ENCODE measurements at places on chromosomes 16 and 17.

DNA sequence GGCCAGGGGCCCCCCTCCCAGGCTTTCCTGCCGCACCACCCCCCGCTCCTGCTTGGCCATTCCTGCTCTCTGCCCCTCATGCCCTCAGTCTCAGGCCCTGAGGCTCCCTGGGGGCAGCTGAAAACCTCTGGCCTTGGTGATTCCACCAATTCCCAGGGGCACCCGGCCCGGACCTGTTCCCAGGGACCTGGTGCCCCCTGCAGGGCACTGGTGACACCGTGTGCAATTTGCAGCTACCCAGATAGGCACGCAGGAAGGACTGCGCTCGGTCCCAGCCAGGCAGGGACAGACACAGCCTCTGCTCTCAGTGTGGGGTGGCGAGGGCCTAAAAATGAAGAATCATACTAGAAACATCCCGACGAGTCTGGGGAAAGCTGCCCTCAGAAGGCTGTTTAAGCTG lies 13.4 kb downstream of the WFDC1 start:
- no peak for DNase-seq

- no peak for DNase-seq
Observed at GRCh38 chr16:52308051-52308450, 238.9 kb downstream of the TOX3 start.

DNA sequence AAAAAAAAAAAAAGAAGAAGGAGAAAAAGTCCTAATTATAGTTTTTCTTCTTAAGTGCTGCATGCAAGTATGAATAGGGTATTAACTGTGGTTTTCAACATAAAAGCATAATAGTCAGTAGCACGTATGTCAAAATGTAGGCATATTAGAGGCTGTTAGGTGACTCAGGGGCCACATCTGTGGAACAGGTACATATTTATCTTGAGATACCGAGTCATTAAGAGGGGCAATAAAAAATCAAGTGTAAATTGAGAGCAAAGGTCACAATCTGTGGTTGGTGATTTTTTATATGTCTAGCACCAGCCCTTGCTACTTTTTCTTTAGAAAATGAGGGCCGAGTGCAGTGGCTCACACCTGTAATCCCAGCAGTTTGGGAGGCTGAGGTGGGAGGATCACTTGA lies 1113.8 kb upstream of the RBFOX1 start:
- no peak for DNase-seq

GRCh38 chr17:6160911-6161855 lies 91.0 kb downstream of the WSCD1 start:
- no peak for DNase-seq

DNA sequence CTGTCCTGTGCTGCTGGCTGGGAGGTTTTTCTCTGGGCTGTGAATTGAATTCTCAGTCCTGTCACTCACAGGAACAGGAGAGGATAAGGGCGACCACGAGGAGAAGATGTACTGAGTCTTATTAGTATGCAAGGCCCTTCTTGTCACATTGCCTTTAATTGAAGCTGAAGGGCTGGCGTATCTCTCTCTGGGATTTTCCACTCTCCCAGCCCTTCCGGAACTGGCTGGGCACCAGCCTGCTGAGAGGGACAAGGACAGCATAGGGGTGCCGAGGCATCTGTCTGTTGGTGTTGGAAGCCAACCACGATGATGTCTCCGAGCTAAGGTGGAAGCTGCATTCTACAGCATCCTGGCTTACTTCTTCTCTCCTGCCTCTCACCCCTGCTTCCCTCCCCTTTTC lies 33.2 kb downstream of the GPRC5B start:
- DNase-seq: no peak

GRCh38 chr17:72365857-72366414 lies 245.1 kb downstream of the SOX9 start:
- no peak for DNase-seq

- DNase-seq: no peak
Observed at GRCh38 chr16:12162151-12162985, 185.8 kb downstream of the SNX29 start.

DNA sequence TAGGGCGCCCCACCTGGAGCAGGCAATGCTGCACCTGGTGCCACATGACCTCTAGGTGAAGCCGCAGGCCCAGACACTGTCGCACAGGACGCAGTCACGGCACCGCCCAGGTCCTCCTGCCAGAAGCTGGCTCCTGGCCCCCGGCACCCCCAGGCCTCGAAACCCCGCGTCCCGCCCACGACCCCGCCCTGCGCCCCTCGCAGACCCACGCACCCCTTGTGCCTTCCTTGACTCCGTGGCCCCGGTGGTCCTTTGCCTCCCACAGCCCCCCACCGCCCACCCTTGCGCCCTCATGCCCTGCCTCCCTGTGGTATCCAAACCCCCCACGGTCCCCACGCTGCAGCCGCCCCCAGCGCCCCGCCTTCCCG lies 6.3 kb upstream of the C1QTNF8 start:
- DNase-seq: no peak

GRCh38 chr16:72664056-72664508 lies 383.8 kb downstream of the ZFHX3 start:
- no peak for DNase-seq

DNA sequence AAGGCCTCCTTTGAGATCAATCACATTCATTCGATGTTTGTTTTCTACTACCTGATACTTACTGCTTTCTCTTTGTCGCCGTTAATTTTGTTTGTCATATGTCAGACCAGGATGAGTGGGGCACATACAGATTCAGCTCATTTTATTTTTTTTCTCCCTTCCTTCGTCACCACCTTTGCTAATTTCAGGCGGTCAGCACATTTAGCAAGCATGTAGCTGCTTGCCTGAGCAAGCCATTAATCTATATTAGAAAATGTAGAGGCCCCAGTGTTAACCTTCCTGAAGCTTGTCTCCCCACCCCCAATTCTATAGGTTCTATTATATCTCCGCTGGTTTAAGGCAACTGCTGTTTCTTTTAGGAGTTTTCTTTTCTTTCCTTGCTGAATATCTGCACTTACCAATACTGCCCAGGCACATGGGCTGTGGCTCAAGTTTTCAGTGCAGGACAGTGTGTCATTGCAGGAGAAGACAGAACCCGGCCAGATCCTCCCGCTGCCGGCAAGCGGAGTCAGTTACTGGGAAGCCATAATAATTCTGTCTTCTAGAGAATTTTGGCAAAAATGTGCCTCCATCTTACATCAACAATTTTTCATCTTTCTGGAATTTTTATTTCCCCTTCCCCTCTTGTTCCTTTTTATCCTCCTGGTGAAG lies 714.3 kb downstream of the WWOX start:
- DNase-seq: no peak

- DNase-seq: no peak
Observed at GRCh38 chr16:2458887-2459646, 842 bp upstream of the TEDC2 start.

DNA sequence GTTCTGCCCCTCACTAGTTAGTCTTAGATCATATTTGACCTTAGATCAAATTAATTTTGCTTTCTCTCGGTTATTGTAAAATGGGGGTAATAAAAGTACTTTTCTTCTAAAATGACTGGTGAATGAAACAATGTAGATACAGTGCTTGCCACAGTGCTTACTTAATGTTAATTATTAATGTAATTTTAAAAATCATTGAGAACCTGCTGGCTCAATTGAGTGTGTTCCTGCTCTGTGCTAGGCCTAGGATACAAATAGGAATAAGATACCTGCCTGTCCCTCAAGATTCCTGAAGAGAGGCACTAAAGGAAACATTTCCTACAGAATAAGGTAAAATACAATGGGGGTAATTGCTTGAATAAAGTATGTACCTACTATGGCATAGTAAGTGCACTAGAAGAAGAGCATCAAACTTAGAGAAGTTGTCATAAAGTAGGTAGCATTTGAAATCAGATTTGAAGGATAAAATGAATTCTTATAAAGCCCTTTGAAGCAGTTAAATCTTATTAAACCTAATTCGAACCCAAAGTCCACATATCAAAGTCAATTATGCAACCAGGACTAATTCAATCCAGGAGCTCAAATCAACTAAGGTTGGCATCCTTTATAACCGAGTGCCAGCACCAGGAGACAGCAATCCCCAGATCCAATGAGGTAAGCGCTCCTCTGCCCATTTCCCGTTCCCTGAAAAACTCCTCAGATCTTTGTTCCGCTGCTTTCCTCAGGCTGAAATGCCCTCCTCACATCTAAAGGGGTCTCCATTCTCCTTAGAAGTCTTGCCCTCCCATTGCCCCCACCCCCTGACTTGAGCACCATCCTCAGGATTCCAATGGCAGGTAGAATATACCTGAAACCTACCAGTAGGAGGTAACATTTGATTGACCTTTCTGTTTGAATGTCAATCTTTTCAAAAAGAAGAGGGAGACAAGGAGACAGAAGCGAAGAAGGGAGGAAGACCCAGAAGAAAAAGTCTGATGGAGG lies 2.4 kb upstream of the MED13 start:
- DNase-seq: no peak

DNA sequence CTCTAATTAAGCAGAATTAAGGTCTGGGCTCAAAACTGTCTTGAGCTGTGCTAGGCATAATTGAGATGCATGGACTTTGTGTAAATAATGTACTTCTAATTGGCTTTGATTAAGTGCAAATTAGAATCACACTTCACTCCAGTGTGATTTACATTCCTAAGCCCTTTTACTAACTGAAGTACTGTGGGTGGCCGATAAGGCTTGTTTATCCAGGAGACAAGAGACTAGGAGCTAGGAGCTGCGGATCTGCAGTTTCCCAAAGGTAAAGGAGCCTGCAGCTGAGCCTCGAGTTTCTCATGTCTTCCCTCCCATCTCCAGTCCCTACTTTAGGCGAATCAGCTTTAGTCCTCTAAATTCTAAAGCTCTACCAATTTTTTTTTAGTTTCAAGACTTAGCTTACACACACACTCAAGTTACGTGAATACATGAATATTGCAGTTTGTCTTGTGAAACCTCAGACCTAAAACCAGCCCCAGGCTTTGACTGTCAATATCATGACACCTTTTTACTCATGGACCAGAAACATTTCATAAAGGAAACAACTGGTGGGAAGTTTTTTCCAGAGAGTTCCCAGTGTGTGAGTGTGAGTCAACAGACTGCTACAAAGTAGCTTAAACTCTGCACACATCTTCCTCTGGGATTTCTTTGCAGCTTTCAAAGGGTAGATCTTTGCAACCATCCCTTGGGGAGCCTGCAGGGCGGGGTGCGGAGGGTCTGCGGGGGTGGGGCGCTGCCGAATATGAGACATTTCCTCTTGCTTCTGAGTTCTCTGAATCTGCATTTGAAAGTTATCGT lies 113.9 kb upstream of the TBX2 start:
- no peak for DNase-seq

GRCh38 chr17:30274887-30275286 lies 16.9 kb downstream of the BLMH start:
- DNase-seq: no peak

DNA sequence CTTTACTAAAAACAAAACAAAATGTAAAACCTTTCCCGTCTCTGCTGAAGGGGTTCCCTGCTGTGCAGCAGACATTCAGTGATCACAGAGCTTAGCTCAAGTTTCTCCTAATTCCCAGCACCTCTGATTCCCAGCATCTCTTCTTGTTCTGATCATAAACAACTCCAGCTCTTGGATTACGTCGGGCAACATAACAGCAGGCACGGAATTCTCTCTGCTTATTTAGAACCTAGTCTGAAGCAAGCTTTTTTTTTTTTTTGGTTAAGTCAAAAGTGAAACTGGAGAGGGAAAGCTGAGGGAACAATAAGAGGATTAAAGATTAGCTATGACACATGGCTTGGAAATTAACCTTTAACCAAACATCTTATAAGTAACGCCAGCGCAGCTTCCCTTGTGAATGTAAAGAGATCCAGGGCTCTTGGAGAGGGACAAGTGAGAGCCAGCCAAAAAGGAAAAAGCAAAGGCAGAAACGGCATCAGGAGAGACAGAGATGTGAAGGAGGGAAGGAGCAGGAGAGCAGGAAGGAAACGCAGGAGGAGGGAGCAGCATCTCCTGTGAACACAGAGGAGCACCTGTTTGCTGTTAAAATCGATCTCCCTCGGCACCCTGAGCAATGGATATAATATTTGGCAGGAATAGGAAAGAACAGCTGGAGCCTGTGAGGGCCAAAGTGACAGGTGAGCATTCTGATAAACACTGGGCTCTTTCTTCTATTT lies at the start of gene BCO1:
Gene BCO1, plus strand, starts transcription at position 394 of the 716 bp plus-strand sequence. Its CDS starts 220 bp downstream, at position 614.
- DNase-seq: no peak

GRCh38 chr17:50949128-50949988 lies 83.2 kb upstream of the TOB1 start:
- DNase-seq: no peak

DNA sequence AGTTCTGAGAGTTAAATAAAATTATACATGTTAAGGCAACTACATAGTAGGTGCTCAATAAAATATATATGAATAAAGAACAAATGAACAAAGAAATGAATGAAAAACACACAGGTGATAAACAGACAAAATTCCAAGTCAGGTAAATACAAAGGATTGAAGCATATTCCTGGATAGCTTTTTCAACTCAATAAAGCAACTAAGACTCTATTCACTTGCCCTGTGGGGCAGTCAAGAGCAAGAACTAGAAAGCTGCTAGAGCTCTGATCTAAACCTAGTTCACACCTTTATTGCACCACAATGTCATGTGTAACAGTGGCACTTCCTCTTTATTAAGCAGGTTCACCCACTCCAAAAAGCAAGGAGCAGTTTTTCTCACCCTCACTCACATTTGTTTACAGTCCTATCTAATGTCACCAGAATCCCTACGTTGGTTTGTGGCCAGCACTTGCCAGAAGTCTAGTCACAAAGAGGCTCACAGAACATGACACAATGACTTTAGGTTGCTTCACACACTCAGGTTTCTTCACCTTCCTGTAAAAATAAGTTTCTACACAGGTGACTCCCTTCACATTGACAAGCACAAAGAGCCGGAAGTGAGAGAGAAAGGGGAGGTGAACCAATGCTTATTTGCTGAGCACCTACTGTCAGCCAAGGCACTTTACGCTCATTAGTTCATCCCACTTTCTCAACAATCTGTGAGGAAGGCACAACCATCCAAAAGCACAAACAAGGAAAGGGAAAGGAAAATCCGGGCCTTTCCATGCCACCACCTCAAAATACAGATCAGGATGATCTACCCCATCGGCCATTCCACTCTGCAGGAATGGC lies 70.8 kb downstream of the XPO6 start:
- DNase-seq: no peak

GRCh38 chr17:2656283-2656682 lies 55.3 kb downstream of the CLUH start:
- DNase-seq: no peak
